Activated T-cell treated with anti-CD3 and anti-CD28 coated beads for 24 hours (primary cell): ENCODE measurements at places on chromosomes 6 and 20.

DNA sequence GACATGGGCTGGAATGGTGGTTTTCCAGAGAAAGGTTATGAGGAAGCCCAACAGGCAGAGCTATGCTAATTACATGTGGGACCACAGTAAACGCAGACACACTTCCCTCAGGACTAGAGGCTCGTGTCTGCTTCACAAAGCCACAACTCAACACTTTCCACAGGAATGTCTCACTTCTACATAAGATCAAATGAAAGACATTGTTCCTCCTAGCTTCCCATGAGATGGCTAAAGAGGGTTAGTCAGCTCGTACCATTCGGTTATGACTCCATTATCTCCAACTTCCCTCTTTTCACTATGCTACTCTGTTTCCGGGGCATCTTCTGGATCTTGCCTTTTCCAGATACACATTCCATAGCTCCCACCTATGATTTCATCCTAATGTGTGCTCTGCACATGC, 29.1 kb upstream of the ZC3H12D start:
- no peak for DNase-seq

- no peak for DNase-seq
These were observed 45.4 kb downstream of the REV3L start for GRCh38 chr6:111437573-111437972.

GRCh38 chr6:150182460-150183078, 39.7 kb downstream of the PPP1R14C start:
- DNase-seq, result no peak

DNA sequence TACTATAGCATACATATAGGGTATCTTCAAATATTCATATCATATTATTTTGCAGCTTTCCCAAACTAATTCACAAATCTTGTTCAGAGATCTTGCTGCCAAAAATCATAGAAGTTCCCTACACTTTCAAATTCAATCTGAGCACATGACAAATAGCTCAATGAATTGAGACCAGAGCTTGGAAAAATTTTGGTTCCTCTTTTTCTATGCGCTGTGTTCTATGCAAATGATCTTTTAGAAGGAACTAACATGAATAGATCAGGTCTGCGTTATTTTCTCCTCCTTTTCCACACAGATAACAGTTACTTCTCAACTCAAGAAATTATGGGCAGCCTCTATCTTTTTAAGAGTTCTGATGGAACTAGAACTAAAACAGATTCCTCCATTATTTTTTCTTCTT, 316.3 kb downstream of the ARHGAP18 start:
- DNase-seq, result no peak

GRCh38 chr20:41563087-41563486, 55.1 kb downstream of the CHD6 start:
- no peak for DNase-seq

GRCh38 chr6:53982366-53983050, 128.7 kb upstream of the MLIP start:
- DNase-seq, result no peak

GRCh38 chr6:169827290-169827717, 75.9 kb downstream of the ERMARD start:
- no peak for DNase-seq

DNA sequence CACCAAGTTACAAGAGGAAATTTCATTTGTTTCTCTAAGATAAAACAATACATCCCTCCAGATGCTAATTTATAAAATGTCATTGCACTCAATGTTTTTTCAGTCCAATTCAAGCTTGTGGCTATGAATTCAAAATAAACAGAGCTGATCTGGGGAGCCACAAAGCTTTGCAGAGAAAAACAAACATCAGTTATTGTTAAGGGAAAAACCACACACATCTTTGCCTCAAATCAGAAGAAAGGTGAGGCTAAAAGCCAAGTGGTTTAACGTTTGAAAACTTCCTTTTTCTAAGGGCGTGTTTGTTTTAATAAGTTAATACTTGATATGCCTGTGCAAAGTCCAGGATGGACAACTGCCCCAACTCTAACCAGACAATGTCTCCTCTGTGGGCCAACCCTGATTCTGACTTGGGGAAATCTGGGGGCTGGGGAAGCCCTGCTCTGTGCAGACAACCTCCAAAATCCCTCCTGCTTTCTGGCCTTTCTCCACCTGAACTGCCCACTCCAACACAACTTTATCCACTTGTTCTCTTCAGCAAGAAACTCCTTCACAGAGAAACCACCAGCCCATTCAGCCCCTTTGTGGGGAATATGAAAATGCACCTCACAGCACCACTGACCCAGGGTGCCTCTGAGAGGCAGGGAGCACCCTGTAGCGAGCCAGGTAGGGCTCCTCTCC, 44.6 kb upstream of the NT5E start:
- DNase-seq, result no peak
